Central memory CD4-positive, alpha-beta T cell (primary cell): ENCODE measurements at places on chromosomes 12 and 14.

DNA sequence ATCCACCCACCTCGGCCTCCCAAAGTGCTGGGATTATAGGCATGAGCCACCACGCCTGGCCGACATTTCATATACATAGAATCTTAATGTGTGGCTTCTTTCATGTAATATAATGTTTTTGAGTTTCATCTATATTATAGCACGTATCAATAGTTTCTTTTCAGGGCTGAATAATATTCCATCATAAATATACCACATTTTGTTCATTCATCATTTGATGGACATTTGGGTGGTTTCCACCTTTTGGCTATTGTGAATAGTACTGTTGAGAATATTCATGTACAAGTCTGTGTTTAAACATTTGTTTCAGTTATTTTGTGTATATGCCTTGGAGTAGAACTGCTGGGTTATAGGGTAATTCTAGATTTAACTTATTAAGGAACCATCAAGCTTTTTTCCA is 12.0 kb downstream of the ACVR1B start:
- no peak for DNase-seq

GRCh38 chr12:27549801-27550652 is 26.0 kb downstream of the PPFIBP1 start:
- no peak for DNase-seq

- DNase-seq: no peak
These were observed 18.5 kb upstream of the GPRC5A start for GRCh38 chr12:12872934-12873275.

DNA sequence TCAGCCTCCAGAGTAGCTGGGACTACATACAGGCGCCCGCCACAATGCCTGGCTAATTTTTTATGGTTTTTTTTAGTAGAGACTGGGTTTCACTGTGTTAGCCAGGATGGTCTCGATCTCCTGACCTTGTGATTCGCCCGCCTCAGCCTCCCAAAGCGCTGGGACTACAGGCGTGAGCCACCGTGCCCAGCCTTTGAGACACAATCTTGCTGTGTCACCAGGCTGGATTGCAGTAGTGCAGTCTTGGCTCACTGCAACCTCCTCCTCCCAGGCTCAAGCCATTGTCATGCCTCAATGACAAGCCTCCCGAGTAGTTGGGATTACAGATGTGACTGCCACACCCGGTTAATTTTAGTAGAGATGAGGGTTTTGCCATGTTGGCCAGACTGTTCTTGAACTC is 21.3 kb upstream of the STRN3 start:
- DNase-seq: no peak

DNA sequence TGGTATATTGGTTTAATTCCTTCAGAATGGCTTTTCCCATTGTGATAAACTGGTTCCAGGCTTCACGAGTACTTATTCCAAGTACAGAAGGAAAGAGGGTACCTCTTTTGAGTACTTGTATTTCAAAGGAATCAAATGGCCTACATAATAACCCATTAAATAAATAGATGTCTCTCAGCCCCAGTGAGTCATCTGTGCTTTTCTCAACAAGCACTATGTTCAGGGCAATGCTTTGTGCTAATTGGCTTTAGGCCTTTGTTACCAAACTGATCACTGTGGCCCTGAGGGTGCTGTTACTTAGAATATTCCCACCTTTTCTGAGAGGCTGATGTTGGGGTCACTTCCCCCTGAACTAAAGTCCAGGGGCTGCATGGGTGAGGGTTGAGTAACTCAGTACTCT is 107.1 kb downstream of the LRRK2 start:
- DNase-seq: no peak
